ENCODE measurements at places on chromosomes 7 and 10. TPM values are rescaled to one million over a fixed set of nuclear protein-coding genes. Genes with fewer than 3 reads are reported as not detected.

Gene OR2A42
- not detected for total RNA-seq

Gene ENTPD7
- total RNA-seq = 27.6 TPM

Gene SLC4A2
- total RNA-seq = 80.7 TPM

Gene PPP1R17
- not detected for total RNA-seq

Gene TEX36
- not detected for total RNA-seq

Gene CCDC3
- total RNA-seq = under 0.01 TPM

Gene FAM221A
- total RNA-seq = 2.6 TPM

Gene NAT16
- total RNA-seq = not detected

Gene MSMB
- not detected for total RNA-seq

Gene TMEM176A
- not detected for total RNA-seq

Gene CALHM3
- not detected for total RNA-seq

Gene NAMPT
- total RNA-seq = 253 TPM

Gene SH2D4B
- 0.10 TPM for total RNA-seq

Gene ACTL6B
- total RNA-seq = not detected

Gene SSC4D
- total RNA-seq = 0.38 TPM

Gene GPR141
- not detected for total RNA-seq

Gene TUBB8
- not detected for total RNA-seq

Gene TMEM176B
- total RNA-seq = not detected

Gene GNG11
- total RNA-seq = 284 TPM

Gene WNT2
- under 0.01 TPM for total RNA-seq

Gene FEZF1
- not detected for total RNA-seq

All from vein endothelial cell (primary cell).